ENCODE measurements at places on chromosomes 2 and 18.
A peak's percentile ranks its signal among the peaks of the same experiment; 100 is the strongest.

GRCh38 chr2:112996635-112997034, 8.6 kb upstream of the IL36A start:
- peak overlapping the region; percentile 14 for H3K4me3 ChIP-seq
- peaks cover 14% of the 10 kb centered on the region for H3K36me3 ChIP-seq
- peak overlapping the region; percentile 81 for H3K27ac ChIP-seq
- H3K4me1 ChIP-seq = peaks cover 37% of the 10 kb centered on the region

DNA sequence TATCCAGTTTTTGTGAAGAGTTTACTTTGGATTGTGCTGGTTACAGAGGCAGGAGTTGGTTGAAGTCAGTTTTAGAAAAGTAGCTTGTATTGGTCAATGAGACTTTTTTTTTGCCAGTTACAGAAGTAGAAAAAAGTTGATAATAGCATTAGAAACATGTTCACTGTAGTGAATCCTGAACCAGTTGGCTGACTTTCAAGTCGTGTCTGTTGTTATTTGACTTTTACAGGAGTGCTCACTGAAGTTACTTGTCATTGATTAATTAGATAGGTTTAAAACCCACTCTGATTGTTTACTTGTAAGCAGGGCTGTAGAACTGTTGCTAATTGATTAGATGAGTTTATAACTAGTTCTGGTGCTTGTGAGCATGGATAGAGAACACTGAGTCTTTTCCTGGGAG, 312.0 kb upstream of the VWC2L start:
- H3K36me3 ChIP-seq = no peaks in the 10 kb centered on the region
- H3K4me3 ChIP-seq = no peak overlapping the region
- no peak overlapping the region for H3K27ac ChIP-seq
- H3K4me1 ChIP-seq = no peaks in the 10 kb centered on the region
- H3K27me3 ChIP-seq = no peaks in the 10 kb centered on the region

DNA sequence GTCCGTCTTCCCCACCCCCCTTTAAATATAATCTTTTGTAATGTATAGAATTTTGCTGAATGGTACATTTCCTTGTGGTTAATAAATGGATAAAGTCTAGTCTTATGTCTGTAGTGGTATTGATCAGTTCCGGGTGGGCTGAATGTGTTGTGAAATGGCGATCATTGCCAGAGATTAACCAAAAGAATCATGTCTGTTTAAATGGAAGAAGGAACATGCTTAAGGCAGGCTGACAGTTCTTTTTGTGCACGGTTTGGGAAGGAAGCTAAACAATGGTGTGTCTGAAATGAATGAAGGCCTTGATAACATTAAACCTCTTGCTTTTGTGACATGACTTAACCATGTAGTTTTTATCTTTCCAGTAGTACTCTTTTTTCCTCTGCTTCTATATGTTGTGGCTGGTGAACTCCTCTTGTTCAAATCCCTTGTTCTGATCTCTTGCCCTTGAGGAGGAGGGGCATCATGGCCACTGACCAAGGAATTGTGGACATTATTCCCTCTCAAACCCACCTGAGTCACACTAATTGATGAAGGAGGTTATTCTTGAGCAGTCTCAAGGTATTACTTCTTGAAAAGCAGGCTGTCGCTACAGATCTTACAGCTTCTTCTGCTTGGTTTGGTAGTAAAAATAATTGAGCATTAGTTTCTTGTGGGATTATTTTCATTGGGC, 1.7 kb downstream of the ACVR2A start:
- H3K36me3 ChIP-seq = peaks cover 13% of the 10 kb centered on the region
- no peak for DNase-seq
- peaks cover 62% of the 10 kb centered on the region for H3K4me1 ChIP-seq
- peak overlapping the region; percentile 91 for H3K4me3 ChIP-seq
- no peak overlapping the region for H3K27ac ChIP-seq

DNA sequence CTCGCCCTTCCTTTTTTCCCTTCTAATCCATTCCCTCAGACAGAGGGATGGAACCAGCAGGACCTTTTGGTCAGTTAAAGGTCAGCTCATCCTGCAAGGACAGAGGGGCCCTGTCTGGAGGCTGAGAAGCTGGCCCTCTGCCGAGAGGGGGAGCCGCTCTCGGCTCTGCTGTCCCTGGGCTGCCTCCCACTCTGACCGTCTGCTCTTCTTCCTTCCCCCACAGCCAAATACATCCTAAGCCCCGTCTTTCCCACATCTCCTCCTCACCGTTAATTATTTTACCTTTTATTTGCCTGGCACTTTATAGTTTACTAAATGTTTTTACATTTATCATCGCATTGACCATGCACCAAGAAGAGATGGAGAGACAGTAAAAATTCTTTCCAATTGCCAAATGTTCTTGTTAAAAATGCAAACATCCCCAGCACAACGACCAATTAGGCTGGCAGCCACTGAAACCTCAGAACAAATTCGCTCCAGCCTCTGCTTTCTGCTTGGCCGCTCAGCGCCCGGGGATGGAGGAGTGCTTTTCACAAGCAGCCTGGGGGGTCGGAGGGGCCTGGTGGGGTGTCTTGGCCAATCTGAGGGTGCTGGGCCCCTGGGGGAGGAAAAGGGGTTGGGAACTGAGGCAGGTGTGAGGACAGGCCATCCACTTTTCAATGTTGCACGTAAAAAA, 123.7 kb downstream of the TNS1 start:
- peaks cover 2% of the 10 kb centered on the region for H3K27me3 ChIP-seq
- no peaks in the 10 kb centered on the region for H3K36me3 ChIP-seq
- H3K4me3 ChIP-seq = no peak overlapping the region

GRCh38 chr2:176848844-176849243, 363.8 kb upstream of the HNRNPA3 start:
- H3K4me3 ChIP-seq = no peak overlapping the region
- no peaks in the 10 kb centered on the region for H3K27me3 ChIP-seq
- H3K36me3 ChIP-seq = no peaks in the 10 kb centered on the region
- no peak for DNase-seq

DNA sequence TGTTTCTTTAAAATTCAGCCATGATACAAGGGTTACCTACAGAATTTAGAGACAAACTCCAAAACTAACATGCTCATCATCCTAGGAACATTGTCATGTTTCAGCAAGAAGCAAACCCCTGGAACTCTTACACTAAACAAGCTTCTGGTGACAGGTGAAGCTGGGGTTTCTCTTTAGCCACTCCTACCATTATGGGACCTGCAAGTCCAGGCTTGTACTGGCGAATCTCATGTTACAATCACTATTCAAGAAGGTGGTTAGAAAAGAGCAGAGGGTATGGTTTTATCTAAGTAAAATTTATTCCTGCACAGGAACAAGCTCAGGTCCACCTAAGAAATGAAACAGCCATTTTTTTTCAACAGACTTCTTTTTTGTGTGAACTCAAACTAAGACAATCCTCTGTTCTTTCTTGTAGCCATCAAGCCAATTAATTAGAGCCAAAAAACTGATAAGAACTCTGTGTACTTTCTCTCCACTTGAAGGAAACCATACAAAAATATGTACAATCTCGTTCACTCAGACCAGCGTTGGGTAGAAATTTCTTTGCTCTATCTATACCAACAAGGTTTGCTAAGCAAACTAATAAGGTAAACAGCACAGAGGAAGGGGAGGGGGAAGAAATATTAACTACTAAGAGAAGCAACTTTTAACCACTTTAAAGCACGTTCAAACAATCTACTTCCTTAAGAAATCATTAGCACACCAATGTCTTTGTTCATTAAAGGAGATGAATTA, 63.3 kb upstream of the NEDD4L start:
- H3K36me3 ChIP-seq = no peaks in the 10 kb centered on the region
- H3K4me1 ChIP-seq = peaks cover 3% of the 10 kb centered on the region
- no peak overlapping the region for H3K27ac ChIP-seq
- no peak for DNase-seq

GRCh38 chr2:107094450-107094986, 208.6 kb upstream of the ST6GAL2 start:
- H3K4me1 ChIP-seq = no peaks in the 10 kb centered on the region
- H3K27me3 ChIP-seq = no peaks in the 10 kb centered on the region
- H3K36me3 ChIP-seq = no peaks in the 10 kb centered on the region
- no peak for DNase-seq

DNA sequence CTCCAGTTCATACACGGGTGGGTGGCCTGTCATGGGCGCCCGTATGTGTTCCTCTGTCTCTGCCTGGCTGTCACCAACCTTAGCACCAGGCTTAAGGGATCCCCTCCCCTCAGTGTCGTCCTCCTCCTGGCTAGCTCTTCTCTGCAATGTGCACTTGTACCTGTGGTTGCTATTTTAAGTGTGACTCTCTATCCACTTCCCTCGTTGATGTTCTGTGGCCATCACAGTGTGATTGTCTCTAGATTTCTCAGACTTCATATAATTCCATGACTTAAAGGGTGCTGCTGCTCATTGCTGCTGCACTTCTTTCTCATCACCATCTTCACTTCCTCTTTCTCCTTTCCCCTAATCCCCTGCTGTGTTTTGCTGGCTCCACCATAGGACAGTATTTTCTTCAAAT, 143.4 kb downstream of the EML6 start:
- H3K4me3 ChIP-seq = no peak overlapping the region
- H3K36me3 ChIP-seq = no peaks in the 10 kb centered on the region
- no peak overlapping the region for H3K27ac ChIP-seq
- DNase-seq = no peak
- peaks cover 11% of the 10 kb centered on the region for H3K4me1 ChIP-seq
- no peaks in the 10 kb centered on the region for H3K27me3 ChIP-seq

GRCh38 chr2:171056307-171056706, 104.4 kb downstream of the TLK1 start:
- no peak overlapping the region for H3K27ac ChIP-seq
- peaks cover 3% of the 10 kb centered on the region for H3K4me1 ChIP-seq
- no peak for DNase-seq
- H3K4me3 ChIP-seq = no peak overlapping the region

GRCh38 chr18:12278215-12278671, 24.1 kb downstream of the CIDEA start:
- peaks cover 30% of the 10 kb centered on the region for H3K27me3 ChIP-seq
- no peak overlapping the region for H3K4me3 ChIP-seq
- no peaks in the 10 kb centered on the region for H3K4me1 ChIP-seq
- H3K27ac ChIP-seq = no peak overlapping the region
- no peak for DNase-seq

DNA sequence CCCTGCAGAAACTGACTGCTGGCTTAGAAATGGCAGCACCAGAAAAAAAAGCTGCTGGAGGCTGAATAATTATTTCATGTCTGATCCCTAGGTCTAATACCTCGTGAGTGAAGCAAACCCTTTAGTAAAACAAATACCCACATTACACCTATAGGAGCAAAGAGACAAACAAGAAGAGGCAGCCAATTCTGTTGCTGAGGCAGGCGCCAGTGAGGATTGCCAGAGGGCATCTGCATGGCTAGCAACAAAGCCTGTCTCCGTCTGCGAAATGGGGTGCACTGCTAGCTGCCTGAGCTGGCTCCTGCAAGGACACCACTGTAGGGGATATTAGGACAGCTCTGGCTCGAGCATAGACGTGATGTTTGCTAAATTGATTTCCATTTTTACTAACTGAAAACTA, 509.7 kb downstream of the TDRD15 start:
- no peak overlapping the region for H3K27ac ChIP-seq
- no peaks in the 10 kb centered on the region for H3K27me3 ChIP-seq
- no peaks in the 10 kb centered on the region for H3K36me3 ChIP-seq
- DNase-seq = no peak

DNA sequence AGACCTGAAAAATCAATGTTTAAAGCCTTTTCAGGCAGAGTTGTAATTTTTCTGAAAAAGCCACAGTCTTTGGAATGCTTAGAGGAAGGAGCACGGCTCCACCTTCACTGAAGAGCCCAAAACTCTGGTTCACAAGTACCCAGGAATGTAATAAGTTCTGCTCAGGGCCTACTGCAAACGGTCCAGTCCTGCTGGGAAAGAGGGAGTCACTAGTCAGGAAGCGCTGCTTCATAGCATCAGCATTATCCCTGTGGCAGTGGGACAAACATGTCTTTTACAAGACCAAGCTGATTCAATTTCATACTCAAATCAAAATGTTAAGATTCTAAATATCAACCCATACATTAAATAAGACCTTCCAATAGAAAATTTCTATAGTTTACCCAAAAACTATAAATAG, 152.9 kb upstream of the PGAP1 start:
- H3K4me1 ChIP-seq = peaks cover 11% of the 10 kb centered on the region
- no peak overlapping the region for H3K4me3 ChIP-seq
- DNase-seq = no peak
- no peaks in the 10 kb centered on the region for H3K27me3 ChIP-seq
- no peak overlapping the region for H3K27ac ChIP-seq

GRCh38 chr2:12935796-12936195, 219.1 kb downstream of the TRIB2 start:
- no peak overlapping the region for H3K27ac ChIP-seq
- peaks cover 4% of the 10 kb centered on the region for H3K4me1 ChIP-seq
- H3K4me3 ChIP-seq = no peak overlapping the region

GRCh38 chr2:120344214-120344975, 1.5 kb upstream of the INHBB start:
- peaks cover 21% of the 10 kb centered on the region for H3K4me1 ChIP-seq
- no peak overlapping the region for H3K27ac ChIP-seq
- peak; percentile 39 for DNase-seq

- H3K27me3 ChIP-seq = no peaks in the 10 kb centered on the region
- no peaks in the 10 kb centered on the region for H3K4me1 ChIP-seq
- no peaks in the 10 kb centered on the region for H3K36me3 ChIP-seq
- H3K27ac ChIP-seq = no peak overlapping the region
- no peak for DNase-seq
Measured at GRCh38 chr2:214482728-214483127, 71.9 kb downstream of the VWC2L start.

DNA sequence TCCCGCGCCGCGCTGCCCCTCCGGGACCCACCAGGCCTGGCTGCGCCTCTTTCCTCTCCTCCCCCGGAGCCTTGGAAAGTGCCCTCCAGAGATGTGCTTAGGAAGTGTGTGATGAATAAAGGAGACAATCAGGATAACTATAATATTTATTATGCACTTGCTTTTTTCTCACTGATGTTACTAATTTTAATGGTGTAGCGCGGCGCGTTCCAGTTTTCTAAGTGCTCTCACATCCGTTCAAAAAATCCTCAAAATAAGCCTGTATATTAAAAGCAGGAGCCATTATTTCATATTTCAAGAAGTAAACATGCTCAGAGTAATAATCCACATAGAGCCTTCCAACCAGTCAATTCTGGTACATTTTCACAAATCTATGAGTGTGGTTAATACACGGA, 941 bp upstream of the MPPE1 start:
- no peak for DNase-seq
- no peaks in the 10 kb centered on the region for H3K27me3 ChIP-seq
- H3K4me3 ChIP-seq = peak overlapping the region; percentile 82
- H3K27ac ChIP-seq = peak overlapping the region; percentile 86

DNA sequence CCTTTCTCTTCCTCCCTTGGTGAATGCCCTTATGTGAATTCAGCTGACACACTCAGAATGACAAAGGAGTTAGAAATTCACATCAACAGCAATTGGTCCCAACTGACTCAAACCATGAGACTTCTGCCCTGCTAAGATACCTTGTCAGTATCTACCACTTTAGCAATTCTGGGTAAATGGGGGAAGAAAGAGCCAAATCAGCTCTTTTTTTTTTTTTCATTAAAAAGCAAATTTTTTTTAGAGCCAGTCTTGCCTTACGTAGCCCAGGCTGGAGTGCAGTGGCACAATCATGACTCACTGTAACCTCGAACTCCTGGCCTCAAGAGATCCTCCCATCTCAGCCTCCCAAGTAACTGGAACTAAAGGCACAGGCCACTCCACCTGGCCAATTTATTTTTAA, 1.7 kb upstream of the PPP4R1 start:
- DNase-seq = no peak
- no peak overlapping the region for H3K27ac ChIP-seq
- H3K27me3 ChIP-seq = no peaks in the 10 kb centered on the region
- peaks cover 48% of the 10 kb centered on the region for H3K4me1 ChIP-seq
- H3K36me3 ChIP-seq = peaks cover 16% of the 10 kb centered on the region
- peak overlapping the region; percentile 73 for H3K4me3 ChIP-seq
